Fibroblast of skin of right quadriceps (primary cell): ENCODE measurements at places on chromosomes 2 and 18.

DNA sequence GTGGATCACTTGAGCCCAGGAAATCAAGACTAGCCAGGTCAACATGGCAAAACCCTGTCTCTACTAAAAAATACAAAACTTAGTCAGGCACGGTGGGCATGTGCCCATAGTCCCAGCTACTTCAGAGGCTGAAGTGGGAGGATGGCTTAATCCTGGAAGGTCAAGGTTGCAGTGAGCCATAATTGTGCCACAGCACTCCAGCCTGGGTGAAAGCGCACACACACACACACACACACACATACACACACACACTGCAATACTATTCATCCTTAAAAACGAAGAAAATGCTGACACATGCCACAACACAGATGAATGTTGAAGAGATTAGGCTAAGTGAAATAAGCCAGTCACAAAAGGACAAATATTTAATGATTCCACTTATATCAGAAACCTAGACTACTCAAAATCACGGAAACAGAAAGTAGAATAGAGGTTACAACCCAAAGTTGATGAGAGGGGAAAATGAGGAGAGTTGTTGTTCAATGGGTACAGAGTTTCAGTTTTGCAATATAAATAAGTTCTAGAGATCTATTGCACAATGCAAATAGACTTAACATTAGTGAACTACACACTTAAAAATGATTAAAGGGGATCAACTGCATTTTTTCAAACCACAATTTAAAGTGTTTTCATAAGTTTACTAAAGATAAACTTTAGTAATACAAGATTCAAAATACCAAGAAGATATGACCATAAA, 114.5 kb downstream of the USP34 start:
- peak; percentile 27 for DNase-seq

DNA sequence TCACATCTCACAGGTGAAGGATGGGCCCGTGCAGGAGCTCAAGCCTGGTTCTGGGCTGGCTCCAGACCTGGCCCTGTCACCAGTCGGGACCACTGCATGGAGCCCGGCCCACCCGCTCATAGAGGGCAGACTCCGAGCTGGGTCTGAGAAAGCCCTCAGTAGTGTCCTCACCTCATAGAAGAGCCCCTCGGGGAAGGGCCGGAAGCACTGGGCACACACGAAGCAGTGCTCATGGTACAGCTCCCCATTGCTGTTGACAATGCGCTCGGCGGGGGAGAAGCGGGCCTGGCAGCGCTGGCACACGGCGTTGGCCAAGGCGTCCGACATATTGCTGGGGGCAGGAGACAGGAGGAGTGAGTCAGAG, 11.3 kb downstream of the GPR17 start:
- DNase-seq = no peak

- DNase-seq = peak; percentile 95
Measured at GRCh38 chr2:159053161-159054031, 85.0 kb downstream of the TANC1 start.

DNA sequence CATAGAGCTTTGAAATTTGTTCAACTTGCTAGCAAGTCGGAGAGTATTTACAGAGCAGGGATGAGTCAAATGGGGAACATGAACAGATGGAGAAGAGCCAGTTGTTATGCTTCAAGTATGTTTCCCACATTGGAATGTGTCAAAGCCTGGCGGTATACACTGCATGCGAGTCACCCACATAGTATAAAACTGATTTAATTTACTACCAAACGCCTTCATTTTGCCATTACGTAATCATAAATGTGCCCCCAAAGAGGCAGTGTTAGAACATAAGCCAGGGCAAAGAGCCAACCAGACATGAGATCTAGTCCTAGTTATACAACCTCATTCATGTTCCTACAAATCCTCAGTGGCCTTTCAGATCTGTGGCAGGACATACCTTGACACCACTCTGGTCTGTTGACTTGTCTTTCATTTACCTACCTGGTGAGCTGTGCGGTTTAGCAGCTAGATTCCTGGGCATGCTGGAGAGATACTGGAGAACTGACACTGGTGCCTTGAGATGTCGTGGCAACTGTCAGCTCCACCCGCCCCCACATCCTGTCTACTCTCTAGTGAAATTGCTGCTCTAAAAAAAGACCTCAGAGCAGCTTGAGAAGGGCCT, 21.7 kb upstream of the NRP2 start:
- DNase-seq = peak; percentile 99

GRCh38 chr2:39150890-39151497, 30.1 kb upstream of the SOS1 start:
- no peak for DNase-seq

DNA sequence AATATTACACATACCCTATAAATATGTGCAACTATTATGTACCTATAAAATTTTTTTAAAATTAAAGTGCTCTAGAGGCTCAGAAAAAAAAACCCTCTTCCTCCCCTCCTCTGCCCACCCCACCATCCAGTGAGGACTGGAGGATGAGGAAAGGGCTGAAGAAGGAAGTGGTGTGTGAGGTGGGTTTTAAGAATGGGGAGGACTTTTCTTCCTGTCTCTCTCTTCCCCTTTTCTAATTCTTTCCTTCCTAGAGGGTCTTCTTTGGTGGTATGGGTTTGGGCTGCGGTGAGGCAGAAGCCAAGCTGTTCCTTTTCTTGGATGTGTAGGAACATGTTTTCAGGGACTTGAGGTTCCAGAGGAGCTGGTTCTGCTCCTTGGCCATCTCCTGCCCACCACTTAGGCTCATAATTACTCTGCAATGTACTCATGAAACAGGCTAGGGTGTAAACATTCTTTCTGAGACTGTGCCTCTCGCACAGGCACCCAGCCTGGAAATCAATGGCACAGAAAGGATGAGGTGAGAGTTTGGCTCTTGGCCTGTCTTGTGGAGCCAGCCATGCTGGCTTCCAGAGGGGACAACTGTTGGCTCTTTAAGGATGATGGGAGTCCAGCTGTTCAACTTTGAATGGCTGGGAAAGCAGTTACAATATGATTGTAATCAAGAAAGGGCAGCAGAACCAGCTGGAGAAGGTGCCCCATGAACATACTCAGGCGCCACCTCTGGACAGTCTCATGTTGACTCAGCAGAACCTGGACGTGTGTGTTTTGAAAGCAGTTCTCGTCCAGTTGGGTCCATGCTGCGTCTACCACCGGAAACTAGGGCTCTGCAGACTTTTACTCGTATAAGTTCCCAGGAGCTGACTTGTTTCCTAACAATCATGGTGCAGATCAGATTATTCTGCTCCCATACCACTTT, 38.3 kb downstream of the IL1RL2 start:
- no peak for DNase-seq

- DNase-seq = peak; percentile 92
Measured at GRCh38 chr2:160293391-160294091, 93.5 kb upstream of the ITGB6 start.

DNA sequence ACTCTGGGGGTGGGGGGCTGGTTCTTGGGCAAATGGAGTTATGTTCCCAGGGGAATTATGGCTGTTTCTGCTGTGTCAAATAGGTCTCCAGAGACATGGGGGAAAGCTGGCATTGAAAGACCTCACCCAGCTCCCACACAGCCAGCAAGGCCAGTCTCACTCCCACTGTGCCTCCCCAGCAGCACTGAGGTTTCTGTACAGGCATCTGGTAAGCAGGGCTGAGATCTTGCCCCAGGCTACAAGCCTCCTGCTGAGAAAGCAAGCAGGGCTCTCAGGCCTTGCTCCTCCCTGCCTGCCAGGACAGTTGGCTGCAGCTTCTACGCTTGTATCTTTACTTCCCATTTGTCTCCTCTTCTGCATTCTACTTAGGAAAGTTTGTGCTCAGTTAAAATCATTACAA, 50.5 kb upstream of the FHOD3 start:
- DNase-seq = no peak

DNA sequence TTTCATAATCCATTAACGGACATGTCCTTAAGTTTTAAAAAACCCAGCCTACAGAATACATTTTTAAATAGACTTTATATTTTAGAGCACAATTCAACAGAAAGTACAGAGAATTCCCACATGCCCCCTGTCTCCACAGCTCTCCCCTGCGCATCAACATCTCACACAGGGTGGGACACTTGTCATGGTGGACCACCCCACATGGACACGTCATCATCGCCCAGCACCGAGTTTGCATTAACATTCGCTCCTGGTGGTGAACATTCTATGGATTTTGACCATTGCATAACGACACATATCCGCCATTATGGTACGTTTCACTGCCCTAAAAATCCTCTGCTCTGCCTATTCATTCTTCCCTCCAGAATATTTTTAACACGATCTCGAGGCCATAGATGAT, 1.1 kb upstream of the KCNF1 start:
- no peak for DNase-seq

DNA sequence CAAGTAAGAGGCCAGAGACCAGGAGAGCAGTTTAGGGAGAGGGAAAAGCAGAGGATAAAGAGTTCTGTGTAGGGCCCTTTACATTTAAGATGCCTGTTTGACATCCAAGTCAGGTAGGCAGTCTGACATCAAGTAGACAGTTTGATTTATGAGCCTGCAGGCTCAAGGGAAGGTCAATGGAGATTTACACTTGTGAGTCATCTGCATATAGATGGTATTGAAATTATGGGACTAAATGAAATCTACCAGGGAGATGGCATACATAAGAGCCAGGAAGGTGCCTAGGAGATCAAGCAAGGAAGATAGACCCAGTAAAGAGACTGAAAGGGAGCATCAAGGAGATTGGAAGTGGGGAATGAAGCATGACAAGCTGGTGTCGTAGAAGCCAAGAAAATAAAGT, 212.4 kb upstream of the PKDCC start:
- DNase-seq = no peak

GRCh38 chr2:119338272-119338671, 28.4 kb downstream of the C2orf76 start:
- no peak for DNase-seq

DNA sequence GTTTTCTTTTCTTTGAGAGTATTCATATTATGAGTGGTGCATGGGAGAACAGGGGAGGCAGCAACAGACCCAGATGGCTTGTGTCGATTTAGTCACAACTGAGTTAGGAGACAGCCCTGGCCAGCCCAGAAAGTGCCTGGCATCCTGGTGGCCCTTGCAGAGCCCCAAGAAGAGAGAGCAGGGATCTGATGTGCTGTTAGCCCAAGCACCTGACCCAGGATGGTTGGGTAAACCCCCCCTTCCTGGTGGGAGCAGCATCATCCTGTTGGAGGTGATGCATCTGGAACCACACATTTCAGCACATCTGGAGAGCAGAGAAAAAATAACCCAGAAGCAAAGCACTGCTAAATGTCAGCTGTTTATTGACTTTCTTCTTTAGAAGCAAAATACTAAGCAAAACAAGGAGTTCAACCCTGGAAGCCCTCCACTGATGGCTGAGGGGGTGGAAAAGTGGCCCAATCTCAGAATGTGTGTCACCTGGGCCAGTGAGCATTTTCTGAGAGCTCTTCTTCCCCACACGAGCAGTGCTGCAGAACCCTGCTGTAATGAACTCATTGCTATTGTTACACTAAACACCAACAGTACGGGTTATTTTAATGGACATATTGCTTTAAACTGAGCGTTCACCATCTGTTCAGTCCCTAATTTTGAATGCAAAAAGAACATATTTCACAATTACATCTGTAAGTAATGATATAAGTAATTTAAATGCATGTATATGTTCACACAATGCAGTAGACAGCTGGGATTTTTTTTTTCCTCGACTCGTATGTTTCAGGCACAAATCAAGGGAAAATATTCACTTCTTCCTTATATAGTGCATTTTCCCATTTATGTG, 100.6 kb upstream of the SMIM21 start:
- DNase-seq = no peak

DNA sequence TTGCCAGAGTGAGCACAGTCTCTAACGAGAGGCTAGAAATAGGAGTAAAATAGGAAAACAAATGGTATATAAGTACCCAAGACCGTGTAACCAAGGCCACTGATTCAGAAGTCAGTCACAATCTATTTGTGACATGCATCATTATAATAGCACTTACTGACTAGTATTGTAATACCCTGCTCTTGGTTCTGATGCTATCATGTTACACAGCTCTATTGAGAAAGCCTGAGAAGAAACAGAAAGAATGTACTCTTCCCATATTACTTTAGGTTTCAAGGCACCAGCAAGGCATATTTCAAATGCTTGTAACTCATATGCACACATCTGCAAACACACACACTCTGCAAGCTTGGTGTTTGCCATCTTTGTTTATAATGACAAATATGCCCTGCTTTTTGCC, 746.4 kb downstream of the SLC4A3 start:
- DNase-seq = peak; percentile 28

DNA sequence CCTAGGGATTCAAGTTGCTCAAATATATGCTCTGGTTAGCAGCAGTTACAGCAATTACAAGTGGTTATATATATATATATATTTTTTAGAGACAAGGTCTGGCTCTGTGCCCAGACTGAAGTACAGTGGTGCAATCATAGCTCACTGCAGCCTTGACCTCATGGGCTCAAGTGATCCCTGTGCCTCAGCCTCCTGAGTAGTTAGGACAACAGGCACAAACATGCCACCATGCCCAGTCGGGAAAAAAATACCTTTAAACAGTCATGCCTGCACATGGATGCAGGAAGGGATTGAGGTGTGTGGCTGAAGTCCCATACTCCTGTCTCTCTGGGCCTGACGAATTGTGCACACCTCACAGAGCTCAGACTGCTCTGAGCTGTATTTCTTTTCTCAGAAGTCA, 19.6 kb upstream of the DNAH7 start:
- DNase-seq = peak; percentile 50

- DNase-seq = peak; percentile 75
Measured at GRCh38 chr18:76493213-76494161, 1.6 kb downstream of the ZNF516 start.

DNA sequence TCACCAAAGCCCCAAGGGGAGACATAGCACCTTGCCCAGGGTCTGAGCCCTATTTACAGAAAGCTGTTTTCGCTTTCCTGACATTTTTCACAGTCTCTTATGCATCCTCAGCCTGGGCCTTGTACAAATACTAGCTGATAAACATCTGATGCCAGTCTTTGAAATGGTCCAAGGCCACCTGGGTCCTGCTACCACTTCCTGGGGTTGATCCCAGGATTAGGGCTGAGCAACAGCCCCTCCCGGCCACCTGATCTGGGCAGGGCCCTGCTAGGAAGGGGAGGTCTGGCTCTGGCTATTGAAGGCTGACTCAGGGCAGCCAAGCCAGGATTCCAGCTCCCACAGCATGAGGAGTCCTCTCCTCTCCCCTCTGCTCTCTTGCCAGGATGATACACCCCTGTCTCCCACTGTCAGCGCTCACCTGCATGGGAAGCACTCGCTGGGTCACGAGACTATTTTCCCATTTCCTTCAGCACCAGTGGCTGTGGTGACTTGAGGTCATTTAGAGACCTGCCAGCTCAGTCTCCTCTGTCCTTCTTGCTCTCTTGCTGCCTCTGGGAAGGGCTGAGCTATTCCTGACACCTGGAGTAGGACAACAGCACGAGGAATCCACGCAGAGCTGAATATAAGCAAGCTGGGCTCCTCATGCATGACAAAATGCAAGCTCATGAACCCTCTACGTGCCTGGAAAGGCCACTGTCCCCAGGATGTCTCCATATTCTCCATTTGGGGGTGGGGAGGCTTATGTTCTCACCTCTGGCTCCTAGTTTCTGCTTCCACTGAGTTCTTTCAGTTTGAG, 53.0 kb upstream of the LGALSL start:
- no peak for DNase-seq
